ENCODE measurements at places on chromosomes 13 and 19.

GRCh38 chr19:40726279-40726678 lies 9.4 kb downstream of the ITPKC start:
- no peak for DNase-seq

DNA sequence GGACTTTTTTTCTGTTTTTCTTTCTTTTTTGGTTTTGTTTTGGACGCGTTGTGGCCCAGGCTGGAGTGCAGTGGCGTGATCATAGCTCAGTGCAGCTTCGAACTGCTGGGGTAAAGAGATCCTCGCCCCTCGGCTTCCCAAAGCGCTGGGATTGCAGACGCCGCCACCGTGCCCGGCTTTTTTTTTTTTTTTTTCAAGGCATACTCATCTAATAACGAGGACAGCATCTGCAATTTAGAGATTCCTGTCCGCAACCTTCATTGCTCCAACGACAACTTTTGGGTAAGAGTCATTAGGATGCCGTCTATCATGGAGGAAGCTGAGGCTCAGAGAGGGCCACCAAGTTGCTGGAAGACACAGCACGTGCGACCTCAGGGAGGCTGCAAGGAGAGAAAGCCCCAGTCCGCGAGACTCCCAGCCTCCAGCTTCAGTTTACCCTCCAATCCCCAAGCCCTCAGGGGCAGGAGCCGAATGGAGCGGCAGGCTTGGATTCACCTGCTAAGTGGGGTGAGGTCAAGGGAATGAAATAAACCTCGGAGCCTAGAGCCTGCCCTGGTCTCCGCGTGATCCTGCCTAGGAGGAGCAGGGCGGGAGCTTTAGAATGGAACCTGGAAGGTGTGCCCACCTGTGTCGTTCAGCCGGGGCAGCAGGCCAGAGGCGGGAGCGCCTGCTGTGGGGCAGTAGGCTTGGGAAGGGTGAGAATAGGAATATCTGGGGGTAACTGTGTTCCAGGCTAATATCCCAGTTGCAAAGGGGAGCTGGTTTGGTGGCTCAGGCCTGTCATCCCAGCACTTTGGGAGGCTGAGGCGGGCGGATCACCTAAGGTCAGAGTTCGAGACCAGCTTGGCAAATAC lies 676 bp upstream of the POLRMT start:
- DNase-seq, result no peak

- no peak for DNase-seq
Measured at GRCh38 chr19:31392464-31392863, 43.2 kb upstream of the TSHZ3 start.

DNA sequence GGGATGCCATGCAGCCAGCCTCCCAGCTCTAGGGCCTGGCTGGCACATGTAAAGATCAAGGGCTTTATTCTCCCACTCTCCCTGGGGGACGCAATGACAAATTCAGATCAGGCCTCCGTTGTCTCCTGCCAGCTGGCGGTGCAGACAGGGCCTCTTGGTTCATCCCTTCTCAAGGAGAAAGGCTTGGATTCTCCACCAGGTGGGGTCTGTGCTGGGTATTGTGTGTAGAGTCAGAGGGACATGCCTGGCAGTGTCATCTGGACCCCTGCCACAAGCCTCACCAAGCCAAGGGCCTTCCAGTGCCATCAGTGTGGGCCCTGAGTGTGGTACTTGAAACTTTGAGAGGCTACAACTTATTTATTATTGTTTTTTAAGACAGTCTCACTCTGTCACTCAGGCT lies 8.4 kb upstream of the PTPRS start:
- DNase-seq, result no peak
